Sciatic nerve (tissue), 2 donors: ENCODE measurements at places on chromosomes 16 and 17. TPM values are rescaled to one million over a fixed set of nuclear protein-coding genes. Genes with fewer than 3 reads are reported as not detected.

Gene EVPL
- total RNA-seq, result 1.2 TPM

Gene SOX8
- 57.7 TPM for total RNA-seq

Gene TM4SF5
- total RNA-seq, result not detected

Gene BEAN1
- 1.8 TPM for total RNA-seq

Gene TBX21
- 1.1 TPM for total RNA-seq
